ENCODE measurements at places on chromosomes 11 and 22.

DNA sequence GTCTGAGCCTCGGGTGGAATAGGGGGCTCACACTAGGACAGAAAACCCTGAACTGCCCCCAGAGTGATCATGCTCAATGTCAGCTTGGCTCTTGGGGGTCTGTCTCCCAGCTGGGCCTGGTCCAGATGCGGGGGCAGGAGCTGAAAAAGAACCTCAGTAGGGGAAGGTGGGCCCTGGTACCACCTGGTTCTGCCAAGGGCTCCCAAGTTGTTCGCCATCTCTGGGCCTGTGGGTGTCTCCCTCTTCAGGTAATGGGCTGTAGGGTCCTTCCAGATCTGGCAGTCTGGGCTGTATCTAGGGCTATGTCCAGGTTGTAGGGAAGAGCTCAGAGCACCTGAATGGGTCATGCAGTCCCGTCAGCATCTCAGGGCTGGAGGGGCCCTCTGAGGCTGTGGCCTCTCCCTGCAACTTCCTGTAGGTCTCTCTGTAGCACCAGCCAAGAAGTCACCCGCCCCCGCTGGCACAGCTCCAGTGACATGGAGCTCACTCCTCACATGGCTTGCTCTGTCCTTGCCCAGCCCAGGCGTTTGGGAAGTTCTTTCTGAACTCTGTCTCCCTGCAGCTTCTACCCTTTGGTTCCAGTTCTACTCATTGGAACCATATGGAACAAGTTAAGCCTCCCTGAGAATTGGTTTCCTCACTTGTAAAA lies 33.0 kb upstream of the SOX10 start:
- no peak for DNase-seq

DNA sequence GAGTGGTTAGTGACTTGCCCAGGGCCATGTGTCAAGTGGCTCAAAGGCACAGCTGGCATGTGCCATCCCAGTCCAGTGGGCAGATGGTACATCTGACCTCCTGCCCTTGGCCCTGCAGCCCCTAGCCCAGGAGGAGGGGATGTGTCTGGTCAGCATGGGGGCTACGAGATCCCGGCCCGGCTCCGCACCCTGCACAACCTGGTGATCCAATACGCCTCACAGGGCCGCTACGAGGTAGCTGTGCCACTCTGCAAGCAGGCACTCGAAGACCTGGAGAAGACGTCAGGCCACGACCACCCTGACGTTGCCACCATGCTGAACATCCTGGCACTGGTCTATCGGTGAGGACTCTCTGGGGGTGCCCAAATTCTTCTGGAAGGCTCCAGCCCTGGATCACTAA lies 5.7 kb upstream of the RAB1B start:
- no peak for DNase-seq

DNA sequence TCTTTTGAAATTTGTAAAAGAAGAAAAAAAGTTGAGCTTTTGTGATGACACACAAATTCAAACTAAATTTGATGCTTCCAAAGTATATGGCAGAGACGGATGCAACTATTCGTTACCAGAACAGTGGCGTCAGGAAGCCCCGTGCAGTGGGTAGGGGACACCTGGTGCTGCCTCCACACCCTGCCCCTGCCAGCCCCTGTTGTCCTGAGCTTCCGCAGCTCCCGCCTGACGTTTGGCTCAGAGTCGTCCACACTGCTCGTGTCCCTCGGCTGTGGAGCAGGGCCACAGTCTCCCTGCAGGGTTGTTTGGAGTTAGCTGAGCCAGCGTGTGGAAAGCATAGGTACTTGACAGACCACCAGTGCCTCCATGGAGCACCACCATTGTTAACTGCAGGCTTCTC lies 86.3 kb downstream of the ATXN10 start:
- no peak for DNase-seq

GRCh38 chr11:127218275-127218608 lies 217.7 kb upstream of the KIRREL3 start:
- no peak for DNase-seq

DNA sequence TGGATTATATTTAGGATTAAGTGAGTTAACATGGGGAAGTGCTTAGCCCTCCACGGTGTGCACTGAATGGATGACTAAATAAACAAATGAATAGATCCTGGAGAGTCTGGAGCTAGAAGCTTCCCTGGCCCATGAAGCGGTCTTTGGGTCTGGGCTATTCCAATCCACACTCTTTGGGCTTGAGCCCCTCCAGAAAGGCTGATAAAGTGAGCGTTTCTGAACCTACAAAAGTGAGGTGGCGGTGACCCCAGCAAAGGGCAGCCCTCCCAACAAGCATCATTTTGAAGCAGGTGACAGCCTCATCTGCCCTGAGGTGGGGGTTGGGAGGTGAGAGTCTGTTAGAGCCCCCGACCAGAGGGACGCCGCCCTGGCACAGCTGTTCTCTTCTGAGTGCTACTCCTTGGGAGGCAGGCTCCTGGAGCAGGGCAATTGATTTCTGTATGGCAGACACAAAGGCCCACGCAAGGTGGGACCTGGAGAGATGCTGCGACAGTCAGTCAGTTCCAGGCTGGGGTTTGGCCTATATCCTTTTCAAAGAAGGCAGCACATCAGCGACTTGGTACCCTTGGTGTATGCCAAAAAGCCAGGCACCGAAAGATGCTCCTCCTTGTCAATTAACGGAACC lies 157.8 kb downstream of the CACNA1I start:
- no peak for DNase-seq

GRCh38 chr22:27772984-27773498 lies 28.5 kb downstream of the MN1 start:
- no peak for DNase-seq

DNA sequence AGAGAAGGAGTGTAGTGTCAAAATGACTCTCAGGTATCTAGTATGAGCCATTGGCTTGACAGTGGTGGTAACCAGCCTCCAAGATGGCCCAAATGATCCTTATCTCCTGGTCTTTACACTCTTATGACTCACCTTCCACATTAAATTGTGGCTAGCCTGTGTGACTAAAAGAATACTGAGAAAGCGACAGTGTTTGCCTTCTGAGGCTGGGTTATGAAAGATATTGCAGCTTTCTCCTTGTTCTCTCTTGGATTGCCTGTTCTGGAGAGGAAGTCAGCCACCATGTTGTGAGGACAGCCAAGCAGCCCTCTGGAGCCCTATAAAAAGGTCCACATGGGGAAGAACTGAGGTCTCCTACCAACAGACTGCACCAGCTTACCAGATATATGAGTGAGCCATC lies 15.8 kb downstream of the C11orf71 start:
- no peak for DNase-seq

DNA sequence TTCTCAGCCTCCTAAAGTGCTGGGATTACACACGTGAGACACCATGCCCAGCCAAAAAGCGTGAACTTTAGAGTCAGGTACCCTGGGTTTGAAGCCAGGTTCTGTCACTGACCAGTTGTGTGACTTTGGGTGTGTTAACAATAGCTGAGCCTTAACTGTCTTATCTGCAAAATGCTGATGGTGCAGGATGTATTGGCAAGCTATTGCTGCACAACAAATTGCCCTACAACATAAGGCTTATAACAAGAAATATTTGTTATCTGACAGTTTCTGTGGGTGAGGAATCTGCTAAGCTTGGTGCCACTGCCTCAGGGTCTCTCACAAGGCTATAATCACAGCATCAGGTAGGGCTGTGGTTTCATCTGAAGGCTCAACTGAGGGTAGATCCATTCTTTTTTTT lies 21.9 kb downstream of the SYNGR1 start:
- DNase-seq, result no peak

All from activated CD4-positive, alpha-beta T cell treated with anti-CD3 and anti-CD28 coated beads, Interleukin-2, amount 50 U/mL, for 1 hour (primary cell).